ENCODE measurements at places on chromosomes 12 and 14.

DNA sequence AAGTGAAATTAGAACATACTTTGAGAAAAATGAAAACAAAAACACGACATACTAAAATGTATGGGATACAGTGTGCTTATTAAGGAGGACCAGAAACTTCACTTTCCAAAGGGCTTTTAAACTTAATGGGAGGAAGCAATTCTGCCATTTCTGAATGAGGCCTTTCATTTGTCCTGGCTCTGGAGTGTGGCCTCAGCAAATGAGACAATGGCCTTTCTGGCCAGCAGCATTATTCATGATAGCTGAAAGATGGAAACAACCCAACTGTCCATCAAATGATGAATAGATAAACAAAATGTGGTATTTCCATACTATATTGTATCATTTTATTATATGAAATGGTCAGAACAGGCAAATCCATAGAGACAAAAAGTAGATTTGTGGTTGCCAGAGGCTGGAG lies 338.6 kb downstream of the CEP128 start:
- DNase-seq, result no peak

- DNase-seq, result no peak
These were observed 31.2 kb downstream of the SRGAP1 start for GRCh38 chr12:63875703-63876102.

GRCh38 chr14:21016413-21017190 lies 8.3 kb downstream of the NDRG2 start:
- DNase-seq, result no peak

DNA sequence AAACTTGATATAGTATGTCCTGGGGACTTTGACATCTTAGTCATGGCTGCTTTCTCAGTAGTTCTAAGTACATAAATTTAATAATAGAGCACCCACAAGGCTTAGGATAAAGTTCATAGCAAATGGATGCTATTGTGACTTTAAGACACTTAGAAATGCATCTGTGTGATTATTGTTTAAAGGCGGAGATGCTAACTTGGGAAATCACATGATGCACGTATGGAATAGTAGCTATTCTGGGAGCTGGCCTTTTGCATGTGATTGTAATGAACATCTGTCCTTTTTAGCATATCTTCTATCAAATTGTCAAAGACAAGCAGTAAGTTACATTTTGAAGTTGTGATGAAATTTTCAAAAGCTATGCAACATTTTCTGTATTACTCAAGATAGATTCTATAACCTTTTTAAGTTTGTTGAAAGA lies 46.7 kb upstream of the ATP2A2 start:
- no peak for DNase-seq

All from activated T-helper 1 cell treated with Interleukin-2 at 50 U/mL for 16 hours (primary cell).